ENCODE measurements at places on chromosomes 1 and 21. TPM values are rescaled to one million over a fixed set of nuclear protein-coding genes. Genes with fewer than 3 reads are reported as not detected.

DNA sequence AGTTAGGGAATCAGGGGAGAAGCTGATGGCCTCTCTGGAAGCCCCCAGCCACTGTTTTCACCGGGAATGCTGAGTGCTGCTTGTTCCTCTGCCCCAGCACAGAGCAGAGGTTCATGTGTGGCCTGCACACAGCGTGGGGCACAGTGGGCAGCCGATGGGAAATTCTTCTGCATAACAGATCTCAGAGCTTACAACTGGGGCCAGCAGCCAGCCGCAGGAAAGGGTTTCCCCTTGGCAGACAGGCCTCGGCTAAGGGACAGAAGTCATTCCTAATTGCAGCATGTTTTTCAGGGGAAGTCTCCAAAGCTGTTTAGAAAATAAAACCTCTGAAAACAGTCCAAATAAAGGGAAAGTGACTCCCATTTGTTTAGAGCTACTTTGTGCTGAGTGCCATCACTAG, 22.6 kb downstream of the HMGB4 start:
- peaks cover 23% of the 10 kb centered on the region for H3K27me3 ChIP-seq
- no peaks in the 10 kb centered on the region for H3K36me3 ChIP-seq
- no peak for DNase-seq
- H3K4me1 ChIP-seq, result no peaks in the 10 kb centered on the region
- H3K27ac ChIP-seq, result no peak overlapping the region

Gene LY9
- not detected for total RNA-seq

GRCh38 chr1:242128951-242129502, 130.1 kb upstream of the MAP1LC3C start:
- H3K27me3 ChIP-seq, result no peaks in the 10 kb centered on the region
- H3K4me1 ChIP-seq, result no peaks in the 10 kb centered on the region
- no peak overlapping the region for H3K27ac ChIP-seq
- H3K4me3 ChIP-seq, result no peak overlapping the region
- H3K36me3 ChIP-seq, result no peaks in the 10 kb centered on the region

DNA sequence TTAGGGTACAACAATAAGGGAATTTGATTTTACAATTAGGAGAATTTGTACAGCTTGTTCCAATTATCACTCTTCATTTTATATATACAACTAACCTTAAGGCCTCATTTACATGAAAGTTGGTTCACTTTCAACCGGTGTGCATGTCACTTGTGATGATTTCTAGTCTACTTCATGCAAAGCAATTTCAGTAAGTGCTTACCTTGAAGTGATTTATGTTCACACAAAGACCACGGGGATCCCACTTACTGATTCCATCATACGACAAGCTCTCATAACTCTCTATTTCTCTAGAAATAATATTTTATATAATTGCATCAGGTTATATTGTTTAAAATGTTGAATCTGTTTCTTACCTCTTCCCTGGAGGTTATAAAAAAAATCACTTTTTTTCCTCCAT, 100.3 kb upstream of the CHODL start:
- H3K27me3 ChIP-seq, result no peaks in the 10 kb centered on the region
- H3K36me3 ChIP-seq, result no peaks in the 10 kb centered on the region
- no peak for DNase-seq
- no peak overlapping the region for H3K4me3 ChIP-seq
- H3K27ac ChIP-seq, result no peak overlapping the region
